Stimulated activated CD4-positive, alpha-beta T cell treated with anti-CD3 and anti-CD28 coated beads, Interleukin-1b, Interleukin-23, amount 100 ng/mL, for 1 hour (primary cell): ENCODE measurements at places on chromosomes 12 and 14.

DNA sequence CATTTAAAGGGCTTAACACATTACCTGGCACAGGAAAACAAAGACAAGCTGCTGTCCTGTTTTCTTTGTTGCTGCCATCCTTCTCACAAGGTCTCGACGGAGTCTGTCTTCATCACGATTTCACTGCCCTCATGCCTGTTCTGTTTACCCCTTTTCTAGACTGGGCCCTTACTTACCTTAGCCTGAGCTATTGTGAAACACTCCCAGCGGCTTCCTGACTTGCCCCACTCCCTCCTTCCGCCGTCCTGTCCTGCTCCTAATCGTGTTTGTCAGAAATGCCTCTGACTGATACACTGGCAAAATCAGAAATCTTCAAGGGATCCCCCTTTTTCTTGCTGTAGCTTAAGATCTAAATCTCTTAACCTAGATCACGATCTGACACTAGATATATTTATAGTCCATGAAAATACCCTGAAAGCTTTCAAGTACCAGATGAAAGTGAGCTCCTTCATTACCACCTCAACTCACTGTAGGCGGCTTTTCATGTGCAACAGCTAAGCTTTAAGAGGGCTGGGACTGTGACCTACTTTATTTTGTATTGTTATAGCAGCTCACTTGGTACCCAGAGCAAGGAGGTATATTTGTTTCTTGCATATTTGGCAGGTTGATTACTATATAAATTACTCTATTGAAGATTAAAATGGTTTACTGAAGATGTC is 32.1 kb downstream of the TECPR2 start:
- DNase-seq: no peak

DNA sequence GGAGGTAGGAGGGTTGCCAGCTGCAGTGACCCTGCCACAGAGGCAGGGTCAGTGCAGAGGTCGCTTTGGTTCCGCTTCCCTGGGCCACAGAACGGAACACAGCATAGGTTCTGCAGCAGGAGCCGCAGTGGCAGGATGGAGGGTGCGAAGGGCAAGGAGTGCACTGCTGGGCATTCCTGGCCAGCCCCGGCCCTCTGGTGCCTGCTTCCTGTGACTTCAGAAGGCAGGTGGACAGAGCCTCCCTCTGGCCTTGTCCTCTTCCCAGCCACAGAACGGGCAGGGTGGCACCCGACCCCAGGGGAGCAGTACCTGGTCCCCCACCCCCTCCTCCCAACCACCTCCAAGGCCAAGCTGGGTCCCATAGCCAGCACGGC is 37.7 kb downstream of the SLC8B1 start:
- DNase-seq: no peak

DNA sequence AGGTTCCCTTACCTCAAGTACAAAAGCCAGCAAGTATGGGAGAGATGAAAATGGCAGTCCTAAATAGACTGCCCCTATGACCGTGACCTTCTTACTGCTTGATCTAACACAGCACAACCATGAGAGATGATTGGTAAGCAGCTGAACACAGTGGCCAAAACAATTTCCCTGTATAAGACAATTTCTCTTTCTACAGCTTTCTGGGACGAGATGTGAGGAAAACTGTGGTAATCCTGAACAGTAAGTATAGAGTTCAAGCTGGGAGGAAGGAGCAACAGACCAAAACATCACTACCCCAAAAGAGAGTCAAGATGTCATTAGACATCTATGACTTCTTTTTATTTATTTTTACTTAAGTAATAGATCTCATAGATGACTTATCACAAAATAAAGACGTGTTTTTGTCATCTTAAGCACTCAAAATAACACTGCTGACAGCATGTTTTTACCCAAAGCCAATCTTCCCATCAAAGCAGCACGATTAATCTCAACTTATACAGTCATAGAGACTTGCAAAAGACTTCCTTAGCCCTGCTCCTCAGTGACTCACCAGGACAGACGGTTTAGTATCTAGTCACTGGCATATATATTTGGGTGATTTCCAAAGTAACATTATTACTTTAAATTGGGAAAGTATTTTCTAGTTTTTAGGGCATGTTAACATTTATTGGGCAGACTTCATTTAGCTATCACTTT is 3.7 kb downstream of the TMEM52B start:
- DNase-seq: no peak

GRCh38 chr14:63578300-63578699 is 35.1 kb upstream of the PPP2R5E start:
- DNase-seq: no peak

GRCh38 chr14:87623616-87624015 is 369.4 kb downstream of the GALC start:
- DNase-seq: no peak
